Stimulated activated CD4-positive, alpha-beta T cell treated with anti-CD3 and anti-CD28 coated beads, TNF-alpha, amount 100 ng/mL, for 24 hours (primary cell): ENCODE measurements at places on chromosomes 6 and 20.
A peak's percentile ranks its signal among the peaks of the same experiment; 100 is the strongest.

GRCh38 chr20:51310216-51310615, 232.3 kb downstream of the NFATC2 start:
- DNase-seq = no peak

DNA sequence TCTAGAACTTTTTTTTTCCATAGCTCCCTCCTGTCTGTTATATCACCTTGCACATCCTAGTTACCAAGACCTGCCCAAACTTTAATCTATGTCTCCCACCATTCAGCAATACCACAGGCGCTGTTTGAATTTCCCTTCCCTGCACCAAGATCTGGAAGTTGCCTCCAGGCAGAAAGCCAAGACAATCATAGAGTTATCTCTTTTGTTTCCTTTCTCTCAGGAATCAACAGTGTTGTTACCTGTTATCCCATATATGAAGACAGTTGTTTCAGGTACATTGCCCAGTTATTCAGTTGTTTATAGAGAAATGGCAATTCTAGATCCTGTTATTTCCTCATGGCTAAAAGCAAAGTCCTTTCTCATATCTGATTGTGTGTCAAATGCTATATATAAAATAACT, 63.2 kb downstream of the PDSS2 start:
- no peak for DNase-seq

- peak; percentile 69 for DNase-seq
Measured at GRCh38 chr6:26054781-26055718, 32.2 kb upstream of the HFE start.

DNA sequence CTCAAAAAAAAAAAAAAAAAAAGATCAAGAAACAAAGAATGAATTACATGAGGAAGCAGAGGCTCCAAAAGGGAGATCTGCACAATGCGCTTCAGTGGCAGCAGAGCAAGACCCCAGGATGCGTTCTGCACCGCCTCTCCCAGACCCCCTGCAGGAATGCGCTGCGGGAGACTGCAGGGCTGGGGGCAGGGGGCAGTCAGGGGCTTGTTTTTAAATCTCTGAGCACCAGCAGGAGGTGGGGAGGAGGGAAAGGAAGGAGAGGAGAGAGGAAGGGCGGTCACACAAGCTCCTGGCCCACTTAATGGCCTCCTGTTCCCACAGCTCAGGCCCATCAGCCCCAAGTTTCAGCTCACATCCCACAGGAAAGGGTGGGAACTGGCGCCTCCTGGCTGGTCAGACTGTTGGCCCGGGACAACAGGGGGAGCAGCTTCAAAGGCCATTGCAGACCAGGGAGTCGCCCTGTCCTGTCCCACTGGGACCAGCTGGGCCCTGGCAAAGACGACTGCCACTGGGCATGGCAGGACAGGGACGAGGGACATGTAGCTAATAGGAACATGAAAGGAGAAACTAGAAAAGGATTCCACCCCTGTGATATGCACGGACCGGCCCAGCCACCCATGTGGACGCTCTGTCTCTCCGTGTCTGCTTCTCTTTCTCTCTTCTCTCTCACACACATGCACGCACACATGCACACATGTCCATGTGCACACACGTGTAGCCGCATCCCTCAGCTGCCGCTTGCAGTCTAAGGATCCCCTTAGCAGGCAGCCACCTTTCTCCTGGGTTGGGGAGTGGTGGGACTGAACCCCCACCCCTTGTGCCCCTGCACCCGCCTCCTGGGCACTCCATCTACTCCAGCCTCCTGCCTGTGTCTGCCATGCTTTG, 34.7 kb downstream of the TFEB start:
- no peak for DNase-seq

DNA sequence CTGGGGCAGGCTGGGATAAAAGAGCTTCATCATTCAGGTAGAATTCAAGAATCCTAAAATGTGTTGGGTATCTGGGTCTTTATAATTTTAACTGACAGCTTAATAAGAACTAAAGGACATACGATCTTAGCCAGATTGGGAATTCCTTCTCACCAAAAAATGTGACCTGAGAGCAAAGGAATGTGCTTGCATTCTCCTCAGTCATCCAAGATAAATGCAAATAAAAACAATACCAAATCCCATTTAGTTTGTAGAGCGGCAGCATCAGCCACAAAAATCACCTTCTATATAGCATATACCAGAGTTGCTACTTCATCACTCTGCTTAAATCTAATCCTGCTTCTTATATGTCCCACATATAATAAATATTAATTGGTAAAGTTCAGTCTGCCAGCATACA, 16.9 kb downstream of the USP49 start:
- DNase-seq = no peak

- no peak for DNase-seq
Measured at GRCh38 chr6:34063651-34064050, 82.2 kb downstream of the GRM4 start.

DNA sequence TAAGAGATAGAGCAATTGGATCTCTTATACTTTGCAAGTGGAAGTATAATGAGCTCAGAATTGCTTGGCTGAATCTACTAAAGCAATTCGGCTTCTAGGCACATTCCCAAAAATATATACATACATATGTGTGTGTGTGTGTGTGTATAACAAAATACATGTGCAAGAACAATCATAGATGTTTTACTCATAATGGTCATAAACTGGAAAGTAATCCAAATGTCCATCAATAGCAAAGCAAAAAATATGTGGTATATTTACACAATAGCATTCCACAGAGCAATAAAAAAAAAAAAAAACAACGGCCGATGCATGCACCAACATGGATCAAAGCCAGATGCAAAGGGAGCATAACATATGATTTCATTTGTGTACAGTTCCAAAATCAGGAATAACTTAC, 707.9 kb downstream of the RFPL4B start:
- no peak for DNase-seq

GRCh38 chr20:20395903-20396568, 28.1 kb downstream of the INSM1 start:
- DNase-seq = no peak

- DNase-seq = no peak
Measured at GRCh38 chr6:43962458-43962857, 164.8 kb downstream of the MRPL14 start.

DNA sequence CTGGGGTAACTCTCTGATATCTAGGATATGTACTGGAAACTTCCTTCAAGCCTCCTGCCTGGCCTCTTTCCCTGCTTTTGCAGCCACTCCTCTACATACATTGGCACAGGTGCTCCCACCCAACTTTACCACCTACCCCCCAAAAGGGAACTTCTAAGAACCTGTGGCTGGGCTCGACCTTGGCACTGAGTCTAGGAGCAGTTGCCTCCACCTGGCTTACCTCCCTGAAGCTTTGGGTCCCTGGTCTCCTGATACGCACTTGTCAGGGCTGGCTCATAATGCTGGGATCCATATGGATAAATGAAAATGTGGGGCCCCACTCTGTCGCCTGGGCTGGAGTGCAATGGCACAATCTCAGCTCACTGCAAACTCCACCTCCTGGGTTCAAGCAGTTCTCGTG, 56.2 kb downstream of the SSR1 start:
- DNase-seq = no peak

- DNase-seq = no peak
Measured at GRCh38 chr20:49471397-49471796, 11.1 kb downstream of the KCNB1 start.

DNA sequence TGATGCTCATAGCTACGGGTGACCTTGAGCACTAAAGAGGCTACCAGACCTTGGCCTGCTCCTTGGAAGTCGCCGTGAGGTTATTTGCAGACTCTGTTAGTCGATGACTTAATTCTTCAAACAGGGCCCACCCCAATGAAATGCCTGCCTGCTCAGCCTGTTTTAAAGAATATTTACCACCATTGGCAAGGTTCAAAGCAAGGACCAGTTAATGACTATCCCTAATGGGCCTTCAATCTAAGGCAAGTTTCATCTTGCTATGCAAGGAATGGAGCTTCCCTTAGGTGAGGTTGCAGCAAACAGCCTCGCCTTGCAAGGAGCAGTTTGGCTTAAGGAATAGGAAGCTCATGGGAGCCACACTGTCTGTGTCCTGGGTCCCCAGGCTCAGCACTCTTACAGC, 22.9 kb upstream of the SPO11 start:
- no peak for DNase-seq

DNA sequence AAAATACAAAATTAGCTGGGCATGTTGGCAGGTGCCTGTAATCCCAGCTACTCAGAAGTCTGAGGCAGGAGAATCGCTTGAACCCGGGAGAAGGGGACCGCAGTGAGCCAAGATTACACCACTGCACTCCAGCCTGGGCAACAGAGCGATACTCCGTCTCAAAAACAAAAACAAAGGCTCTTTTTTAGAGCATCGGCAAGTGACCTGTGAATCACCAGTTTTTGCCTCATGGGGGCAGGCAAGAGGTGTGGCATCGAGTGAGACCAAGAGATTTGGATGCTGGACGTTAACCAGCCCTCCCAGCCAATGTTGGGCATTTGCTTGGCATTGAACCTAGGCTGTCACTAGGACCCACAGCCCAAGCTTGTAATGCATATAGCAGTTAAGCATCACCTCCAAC, 14.6 kb upstream of the CDK5RAP1 start:
- no peak for DNase-seq

DNA sequence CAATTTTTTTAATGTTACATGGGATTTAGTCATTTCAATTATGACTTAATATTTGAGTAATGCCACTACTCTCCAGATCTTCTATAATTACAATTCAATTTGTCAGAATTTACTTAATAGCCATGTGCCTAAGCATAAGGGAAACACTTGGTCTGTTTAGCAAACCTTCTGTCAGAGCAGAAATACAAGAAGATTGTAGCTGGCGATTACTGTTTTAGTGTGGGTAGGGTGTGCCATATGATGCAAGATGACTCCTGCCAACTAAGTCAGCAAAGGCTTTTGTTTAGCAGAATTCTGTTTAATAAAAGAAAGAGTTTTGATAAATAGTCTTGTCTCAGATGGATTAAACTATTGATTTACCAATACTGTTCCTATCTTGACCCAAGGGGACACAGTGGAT, 455.4 kb downstream of the RNF144B start:
- DNase-seq = no peak

GRCh38 chr20:21357844-21358243, 39.5 kb downstream of the NKX2-4 start:
- no peak for DNase-seq

GRCh38 chr6:160973311-160974250, 18.0 kb upstream of the MAP3K4 start:
- DNase-seq = no peak

- DNase-seq = no peak
Measured at GRCh38 chr20:13183005-13183404, 38.1 kb upstream of the ISM1 start.

DNA sequence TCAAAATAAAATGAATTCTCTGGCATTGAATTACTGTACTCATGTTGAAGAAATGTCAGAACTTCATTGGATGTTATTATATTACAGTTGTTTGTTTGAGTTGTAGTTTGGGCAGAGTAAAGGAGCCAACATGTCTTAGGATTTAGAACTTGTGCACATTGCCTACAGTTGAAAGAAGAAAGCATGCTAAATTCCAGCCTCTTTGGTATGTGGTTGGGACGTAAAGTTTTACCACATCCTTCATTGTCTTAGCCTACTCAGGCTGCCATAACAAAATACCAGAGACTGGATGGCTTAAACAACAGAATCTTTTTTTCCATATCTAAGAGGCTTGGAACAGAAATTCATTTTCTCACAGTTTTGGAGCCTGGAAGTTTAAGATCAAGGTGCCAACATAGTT, 42.4 kb downstream of the HFE start:
- DNase-seq = no peak

DNA sequence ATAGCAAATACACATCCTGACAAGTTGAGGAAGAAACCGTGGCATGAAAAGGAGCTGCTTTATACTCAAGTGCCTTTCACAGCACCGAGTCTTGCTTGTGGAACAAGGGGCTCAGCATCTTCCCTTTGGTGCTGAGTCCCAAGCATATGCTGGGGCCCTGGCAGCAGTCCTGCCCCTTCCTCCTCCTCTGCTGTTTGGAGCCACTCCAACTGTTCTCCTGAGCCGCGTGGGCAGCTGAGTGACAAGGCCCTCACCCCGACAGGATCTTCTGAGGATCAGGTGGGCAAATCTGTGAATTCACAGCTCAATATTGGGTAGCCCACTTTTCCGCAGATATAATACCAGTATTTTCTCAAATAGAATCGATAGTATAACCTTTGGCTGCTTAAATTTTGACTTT, 24.7 kb downstream of the DACT2 start:
- DNase-seq = no peak

DNA sequence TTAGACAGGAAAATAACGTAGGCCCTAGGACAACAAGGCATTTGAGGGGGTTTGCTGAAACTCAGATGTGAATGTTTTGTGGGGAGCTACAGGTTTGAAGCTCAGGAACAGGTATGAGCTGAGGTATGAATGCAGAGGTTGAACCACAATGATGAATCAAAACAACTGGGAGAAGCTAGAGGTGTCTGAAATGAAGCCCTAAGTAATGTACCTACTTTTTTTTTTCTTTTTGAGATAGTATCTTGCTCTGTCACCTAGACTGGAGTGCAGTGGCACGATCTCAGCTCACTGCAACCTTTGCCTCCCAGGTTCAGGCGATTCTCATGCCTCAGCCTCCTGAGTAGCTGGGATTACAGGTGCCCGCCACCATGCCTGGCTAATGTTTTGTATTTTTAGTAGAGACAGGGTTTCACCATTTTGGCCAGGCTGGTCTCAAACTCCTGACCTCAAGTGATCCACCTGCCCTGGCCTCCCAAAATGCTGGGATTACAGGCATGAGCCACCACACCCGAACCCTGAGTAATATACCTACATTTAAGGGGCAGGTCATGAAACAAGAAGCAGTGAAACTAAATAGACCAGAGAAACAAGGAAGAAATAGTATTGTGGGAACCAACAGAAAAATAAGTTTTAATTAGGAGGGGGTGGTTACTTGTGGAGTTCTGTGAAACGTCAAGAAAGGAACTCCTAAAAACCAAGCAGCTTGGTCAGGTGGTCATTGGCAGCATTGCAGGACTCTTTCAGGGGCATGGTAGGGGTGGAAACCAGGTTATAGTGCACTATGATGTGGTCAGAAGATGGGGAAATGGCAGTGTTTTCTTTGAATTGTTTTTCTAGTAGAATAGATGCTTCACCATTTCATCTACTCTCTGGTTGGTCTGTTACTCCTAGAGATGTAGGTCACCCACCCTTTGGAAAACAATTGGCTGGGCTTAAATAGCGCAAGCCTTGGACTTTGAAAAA, 138.1 kb downstream of the CD164 start:
- DNase-seq = no peak

GRCh38 chr20:16069389-16070010, 503.7 kb downstream of the KIF16B start:
- DNase-seq = no peak

GRCh38 chr6:156949376-156949775, 172.2 kb downstream of the ARID1B start:
- no peak for DNase-seq

DNA sequence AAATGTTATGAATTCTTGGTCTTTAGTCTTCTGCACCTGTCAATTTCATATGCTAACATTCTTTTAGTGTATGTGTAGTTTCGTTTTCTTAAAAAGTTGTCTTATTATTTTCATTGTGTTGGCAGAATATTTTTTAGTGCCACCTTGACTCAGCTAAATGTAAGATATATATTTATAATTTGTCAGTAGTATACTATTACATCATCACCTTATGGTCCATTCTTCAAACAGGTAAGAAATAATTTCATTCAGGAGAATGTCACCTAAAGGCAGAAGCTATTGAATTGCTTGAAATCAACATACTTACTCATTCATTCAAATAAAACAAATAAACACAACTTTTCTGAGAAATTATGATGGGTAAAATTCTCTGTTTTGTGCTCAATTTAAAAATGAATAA, 3.5 kb upstream of the STXBP5 start:
- no peak for DNase-seq
